Chondrocyte (in vitro differentiated cells): ENCODE measurements at places on chromosomes 3 and 15.

DNA sequence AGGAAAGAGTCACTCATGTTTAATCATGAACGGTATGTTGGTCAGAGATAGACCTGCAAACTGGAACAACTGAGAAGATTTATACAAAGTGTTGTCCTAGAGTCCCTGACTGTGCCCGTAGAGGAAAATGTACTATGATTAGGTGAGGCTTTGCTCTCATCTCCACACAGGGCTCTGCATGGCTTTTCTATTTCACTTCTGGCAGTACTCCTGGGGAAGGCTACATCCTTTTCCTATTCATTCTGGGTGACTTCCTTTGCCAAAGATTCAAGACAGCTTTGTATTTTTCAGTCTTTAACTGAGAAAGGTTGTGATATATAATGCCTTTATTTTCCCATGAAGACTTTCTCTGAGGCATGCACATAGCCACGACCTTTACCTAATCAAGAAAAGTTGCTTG is 414.7 kb downstream of the ZBTB20 start:
- DNase-seq, result no peak

DNA sequence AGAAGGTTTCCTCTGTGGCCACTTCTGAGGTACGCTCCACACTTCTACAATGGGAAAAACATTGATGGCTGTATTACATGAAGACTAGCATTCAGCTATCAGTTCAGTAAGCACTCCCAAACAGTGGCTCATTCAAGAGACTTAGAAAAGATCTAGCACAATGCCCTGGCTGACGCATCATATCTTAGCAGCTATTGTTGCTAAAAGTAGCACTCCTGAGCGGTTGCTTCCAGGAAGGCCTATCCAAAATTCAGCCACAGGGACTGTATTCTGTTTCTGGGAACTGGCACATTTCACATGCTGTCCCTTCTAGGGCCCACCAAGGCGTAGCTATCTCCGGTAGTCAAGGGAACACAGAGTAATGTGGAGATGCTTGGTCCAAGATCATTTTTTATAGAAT is 21.2 kb upstream of the SPRED1 start:
- DNase-seq, result no peak

- DNase-seq, result no peak
These were observed 318.4 kb upstream of the COL8A1 start for GRCh38 chr3:99319961-99320360.

DNA sequence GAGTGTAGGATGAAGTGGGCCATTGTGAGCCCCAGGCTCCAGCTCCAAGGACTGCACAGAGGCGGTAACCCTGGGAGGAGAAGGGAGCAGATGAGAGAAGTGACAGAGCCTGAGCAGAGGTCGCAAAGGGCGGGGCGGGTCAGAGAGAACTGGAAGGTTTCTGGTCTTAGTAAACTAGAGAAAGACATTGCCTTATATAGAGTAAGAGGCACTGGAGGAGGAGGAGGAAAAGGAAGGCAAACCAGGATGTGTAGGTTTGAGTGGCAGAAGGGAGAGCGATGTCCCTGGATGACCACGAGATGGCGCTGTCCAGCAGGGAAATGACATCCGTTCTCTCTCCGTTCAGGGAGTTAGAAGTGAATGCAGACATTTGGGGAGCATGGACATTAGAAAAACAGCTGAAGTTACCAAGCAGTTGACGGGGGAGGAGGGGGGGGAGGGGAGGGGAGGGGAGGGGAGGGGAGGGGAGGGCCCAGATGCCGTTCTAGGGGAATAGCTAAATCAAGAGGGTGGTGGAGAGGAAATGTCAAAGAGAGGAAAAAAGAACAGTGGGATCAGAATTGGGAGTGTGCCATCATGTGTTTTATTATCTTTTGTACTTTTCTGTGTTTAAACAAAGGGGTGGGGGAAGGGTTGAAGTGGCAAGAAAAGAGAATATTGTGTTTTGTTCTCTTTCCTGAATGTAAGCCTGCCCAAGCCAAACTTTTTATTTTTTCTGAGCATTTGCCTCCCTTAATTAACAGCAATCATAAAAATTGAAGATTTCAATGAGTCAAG is 48.8 kb downstream of the STARD5 start:
- no peak for DNase-seq

DNA sequence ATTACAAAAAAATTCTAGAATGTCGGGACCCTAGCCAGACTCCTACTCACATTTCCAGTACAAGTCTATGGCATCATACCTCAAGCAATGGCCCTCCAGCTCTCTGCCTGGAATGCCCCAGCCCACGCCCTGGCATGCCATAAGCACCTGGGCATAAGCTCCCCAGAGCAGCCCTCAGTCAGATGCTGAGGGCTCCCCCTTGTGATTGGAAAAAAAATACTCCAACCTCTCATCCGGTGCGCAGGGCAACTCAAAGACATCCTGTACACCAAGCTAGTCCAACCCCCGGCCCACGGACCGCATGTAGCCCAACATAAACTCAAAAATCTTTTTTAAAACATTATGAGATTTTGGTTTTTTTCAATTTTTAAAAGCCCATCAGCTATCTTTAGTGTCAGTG is 115.4 kb downstream of the NEK10 start:
- no peak for DNase-seq
